ENCODE measurements at places on chromosomes 16 and 17.

GRCh38 chr16:30947859-30948666 lies 805 bp upstream of the ORAI3 start:
- peak; percentile 98 for DNase-seq

DNA sequence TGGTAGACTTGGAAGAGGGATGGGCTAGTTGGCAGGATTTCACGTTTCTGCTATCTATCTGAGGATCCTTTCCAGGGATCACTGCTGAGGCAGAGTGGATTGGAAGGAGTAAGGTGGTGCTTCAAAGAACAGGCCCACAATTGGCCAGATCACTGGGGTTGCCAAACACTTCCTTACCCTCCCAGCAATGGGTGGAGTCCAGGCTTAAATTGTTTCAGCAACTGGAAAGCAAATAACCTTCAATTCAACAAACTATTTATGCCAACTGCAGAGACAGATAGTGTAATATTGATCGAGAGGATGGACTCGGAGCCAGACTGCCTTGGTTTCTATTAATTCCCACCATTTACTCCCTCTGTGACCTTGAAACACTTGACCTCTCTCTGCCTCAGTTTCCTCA lies 2.1 kb downstream of the ARRB2 start:
- no peak for DNase-seq

DNA sequence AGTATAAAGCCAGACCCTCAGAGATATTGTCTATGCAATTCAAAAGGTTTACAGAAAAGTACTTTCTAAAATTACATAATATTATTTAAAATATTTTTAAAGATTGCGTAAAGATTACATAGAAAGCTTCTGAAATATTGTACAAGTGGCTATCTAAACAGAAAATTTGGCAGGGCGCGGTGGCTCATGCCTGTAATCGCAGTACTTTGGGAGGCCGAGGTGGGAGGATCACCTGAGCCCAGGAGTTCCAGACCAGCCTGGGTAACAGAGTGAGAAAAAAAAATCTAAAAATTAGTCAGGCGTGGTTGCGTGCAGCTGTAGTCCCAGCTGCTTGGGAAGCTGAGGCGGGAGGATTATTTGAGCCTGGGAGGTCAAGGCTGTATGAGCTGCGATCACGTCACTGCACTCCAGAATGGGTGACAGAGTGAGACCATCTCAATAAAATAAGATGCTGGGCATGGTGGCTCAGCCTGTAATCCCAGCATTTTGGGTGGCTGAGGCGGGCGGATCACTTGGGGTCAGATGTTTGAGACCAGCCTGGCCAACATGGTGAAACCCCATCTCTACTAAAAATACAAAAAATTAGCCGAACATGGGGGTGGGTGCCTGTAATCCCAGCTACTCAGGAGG lies 18.1 kb downstream of the UBN1 start:
- DNase-seq = no peak

- no peak for DNase-seq
Measured at GRCh38 chr16:56534847-56535383, 15.1 kb upstream of the BBS2 start.

- DNase-seq = no peak
Measured at GRCh38 chr17:82600731-82601446, 47.4 kb downstream of the WDR45B start.

- DNase-seq = no peak
Measured at GRCh38 chr16:50354082-50354481, 14.7 kb downstream of the BRD7 start.

- DNase-seq = no peak
Measured at GRCh38 chr16:10665166-10665565, 29.6 kb downstream of the TEKT5 start.

DNA sequence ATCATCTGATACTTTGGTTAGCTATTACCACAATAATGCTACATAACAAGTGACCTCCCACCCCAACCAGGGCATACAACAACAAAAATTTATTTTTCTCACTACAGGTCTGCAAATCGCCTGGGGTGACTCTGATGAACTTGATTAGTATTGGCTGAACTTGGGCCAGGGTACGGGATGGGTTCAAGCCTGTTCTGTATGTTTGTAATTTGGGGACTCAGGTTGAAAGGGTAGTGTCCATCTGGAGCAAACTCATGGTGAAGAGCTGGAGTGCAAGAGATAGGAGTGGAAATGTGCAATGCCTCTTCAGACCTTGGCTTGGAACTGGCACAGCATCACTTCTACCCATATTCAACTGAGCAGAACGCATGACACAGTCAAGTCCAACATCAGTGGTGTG lies 16.3 kb upstream of the NKD1 start:
- no peak for DNase-seq

- peak; percentile 2 for DNase-seq
Measured at GRCh38 chr16:58733248-58733670, 857 bp downstream of the GOT2 start.

DNA sequence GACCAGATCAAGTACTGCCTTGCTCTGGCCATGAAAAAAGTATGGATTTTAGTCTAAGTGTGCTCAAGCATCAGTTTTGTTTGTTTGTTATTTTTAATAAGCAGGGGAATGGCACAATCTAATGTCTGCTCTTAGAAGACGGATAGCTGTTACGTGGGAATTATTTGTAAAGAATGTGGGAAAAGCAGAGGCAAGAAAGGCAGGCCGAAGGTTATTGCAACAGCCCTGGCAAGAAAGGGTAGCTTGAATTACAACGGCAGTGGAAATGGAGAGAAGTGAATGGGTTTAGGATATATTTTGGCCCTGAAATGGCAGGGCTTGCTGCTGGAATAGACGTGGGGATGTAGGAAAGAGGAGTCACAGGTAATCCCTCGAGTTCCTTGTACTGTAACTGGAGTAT lies 987 bp upstream of the HASPIN start:
- no peak for DNase-seq

- DNase-seq = no peak
Measured at GRCh38 chr16:55575496-55575895, 9.0 kb downstream of the CAPNS2 start.

DNA sequence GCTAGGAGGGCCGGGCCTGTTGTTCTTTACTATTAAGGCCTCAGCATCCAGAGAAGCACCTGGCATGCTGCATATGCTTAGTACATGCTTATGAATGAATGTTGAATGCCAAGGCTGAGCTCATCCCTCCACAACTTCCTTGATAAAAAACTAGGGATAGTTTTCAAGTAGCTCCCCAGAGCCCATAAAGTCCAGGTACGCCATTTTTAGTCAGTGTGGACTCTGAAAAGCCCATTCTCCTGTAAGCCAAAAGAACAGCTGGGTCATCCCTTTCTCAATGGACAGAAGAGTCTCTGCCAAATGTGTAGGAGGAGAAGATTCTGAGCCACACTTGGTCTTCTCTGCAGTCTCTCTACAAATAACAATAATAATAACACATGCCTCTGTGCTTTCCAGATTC lies 8.9 kb upstream of the ITGB3 start:
- DNase-seq = no peak

- DNase-seq = no peak
Measured at GRCh38 chr17:58302171-58302918, 21.6 kb upstream of the MPO start.

GRCh38 chr17:33895491-33895890 lies 359.6 kb upstream of the CCL2 start:
- DNase-seq = no peak

DNA sequence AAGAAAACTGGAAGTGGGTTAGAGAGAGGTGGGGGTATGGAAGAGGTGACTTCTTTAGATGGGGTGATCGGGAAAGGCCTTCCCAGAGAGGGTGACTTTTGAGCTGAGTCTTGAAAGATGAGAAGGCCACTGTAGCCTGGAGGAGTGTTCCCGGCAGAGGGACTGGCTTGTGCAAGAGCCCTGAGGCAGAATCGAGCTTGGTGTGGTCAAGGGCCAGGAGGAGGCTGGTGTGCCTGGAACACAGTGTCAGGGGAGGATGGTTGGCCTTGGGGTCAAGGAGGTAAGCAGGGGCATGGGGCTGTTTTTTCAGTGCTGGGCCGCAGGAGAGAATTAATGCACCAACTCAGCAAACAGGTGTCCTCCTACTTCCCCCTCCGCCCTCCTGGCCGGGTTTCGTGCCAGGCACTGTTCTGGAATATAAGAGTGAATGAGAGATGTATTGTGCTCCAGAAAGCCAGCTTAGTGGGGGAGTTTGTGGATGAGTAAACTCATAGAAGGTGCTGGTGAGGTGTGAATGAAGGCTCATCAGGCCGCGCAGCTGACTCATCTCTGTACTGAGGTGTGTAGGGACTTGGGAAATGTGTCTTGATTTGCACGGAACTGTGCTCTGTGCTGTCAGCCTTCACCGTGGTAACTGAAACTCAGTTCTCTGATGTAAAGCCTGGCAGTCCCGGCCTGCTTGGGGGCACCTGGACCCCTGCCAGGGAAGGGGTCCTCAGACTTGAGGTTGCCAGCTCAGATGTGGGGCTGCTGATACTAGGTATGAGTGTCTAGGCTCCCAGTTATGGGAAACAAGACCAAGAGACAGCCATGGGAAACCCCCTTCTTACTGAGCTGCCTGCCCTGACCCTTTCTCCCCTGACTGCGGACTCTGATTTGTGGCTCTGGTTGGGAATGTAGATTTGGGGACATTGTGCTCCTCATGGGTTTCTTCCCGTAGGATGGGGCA lies 15.3 kb downstream of the KSR1 start:
- DNase-seq = peak; percentile 31

GRCh38 chr16:11976850-11977375 lies 379 bp downstream of the SNX29 start:
- DNase-seq = no peak

- no peak for DNase-seq
Measured at GRCh38 chr16:83400234-83400633, 407.5 kb upstream of the HSBP1 start.

GRCh38 chr17:21129023-21129681 lies 2.4 kb downstream of the DHRS7B start:
- peak; percentile 36 for DNase-seq

- no peak for DNase-seq
Measured at GRCh38 chr16:12252616-12253015, 276.1 kb downstream of the SNX29 start.

DNA sequence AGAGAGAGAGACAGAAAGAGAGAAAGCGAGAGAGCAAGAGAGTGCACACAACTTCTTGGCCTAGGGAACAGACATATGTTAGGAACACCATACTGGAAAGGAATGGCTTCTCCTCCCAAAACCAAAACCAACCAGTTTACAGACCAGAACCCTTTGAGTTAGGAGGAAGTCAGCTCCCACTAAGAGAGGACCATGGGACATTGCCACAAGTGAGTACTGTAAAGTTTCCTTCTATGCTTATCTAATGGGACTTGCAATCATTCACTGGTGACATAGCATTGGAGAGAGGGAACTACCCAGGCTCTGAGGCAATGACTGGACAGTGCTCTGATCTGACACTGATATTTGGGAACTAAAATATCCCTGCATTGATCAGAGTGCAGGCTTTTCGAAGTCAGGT lies 32.4 kb downstream of the TBC1D3B start:
- no peak for DNase-seq

- DNase-seq = peak; percentile 64
Measured at GRCh38 chr17:2125013-2125535, 70.2 kb downstream of the HIC1 start.

GRCh38 chr17:55813944-55814343 lies 63.1 kb downstream of the PCTP start:
- no peak for DNase-seq

GRCh38 chr17:57889252-57889651 lies 39.4 kb upstream of the MRPS23 start:
- no peak for DNase-seq

GRCh38 chr16:23741675-23742303 lies 13.0 kb upstream of the CHP2 start:
- no peak for DNase-seq

Measured in astrocyte of the spinal cord (primary cell).